Activated naive CD4-positive, alpha-beta T cell (primary cell): ENCODE measurements at places on chromosomes 3 and 15.

DNA sequence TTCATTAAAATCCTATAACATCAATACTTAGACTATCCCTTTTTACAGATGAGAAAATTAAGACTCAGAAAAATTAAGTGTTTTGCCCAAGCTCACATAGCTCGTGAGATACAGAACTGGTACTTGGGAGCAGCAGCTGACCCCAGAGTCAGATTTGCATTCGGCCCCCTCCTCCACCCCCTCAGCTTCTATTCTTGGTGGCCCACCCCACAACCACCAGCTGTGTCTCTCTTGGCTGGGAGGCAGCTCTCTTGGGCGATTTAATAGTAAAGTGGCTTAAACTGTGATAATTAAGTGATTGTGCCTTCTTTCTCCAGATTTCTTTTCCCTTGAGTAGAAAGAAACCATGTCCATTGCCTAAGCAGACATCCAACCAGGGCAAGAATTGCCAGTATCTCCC lies 203.6 kb upstream of the PDZRN3 start:
- DNase-seq, result no peak

- DNase-seq, result no peak
Observed at GRCh38 chr15:77803487-77803886, 170.8 kb upstream of the LINGO1 start.

DNA sequence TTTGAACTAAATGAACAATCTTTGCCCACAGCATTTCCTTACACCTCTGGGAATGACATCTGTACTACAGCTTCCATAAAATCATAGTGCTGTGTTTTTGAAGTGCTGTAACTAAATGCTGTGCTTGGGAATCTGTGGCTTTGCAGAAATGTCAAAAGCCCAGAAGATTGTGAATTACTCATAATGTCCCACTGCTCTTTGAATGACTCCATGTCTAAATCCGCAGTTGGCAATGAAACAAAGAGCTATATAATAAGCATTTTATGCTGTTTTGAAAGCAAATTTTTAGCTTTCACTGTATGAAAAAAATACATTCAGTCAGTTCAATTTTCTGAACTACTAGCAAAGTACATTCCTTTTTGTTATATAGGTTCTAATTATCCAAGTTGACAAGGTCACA lies 88.6 kb upstream of the ADAMTS17 start:
- no peak for DNase-seq

DNA sequence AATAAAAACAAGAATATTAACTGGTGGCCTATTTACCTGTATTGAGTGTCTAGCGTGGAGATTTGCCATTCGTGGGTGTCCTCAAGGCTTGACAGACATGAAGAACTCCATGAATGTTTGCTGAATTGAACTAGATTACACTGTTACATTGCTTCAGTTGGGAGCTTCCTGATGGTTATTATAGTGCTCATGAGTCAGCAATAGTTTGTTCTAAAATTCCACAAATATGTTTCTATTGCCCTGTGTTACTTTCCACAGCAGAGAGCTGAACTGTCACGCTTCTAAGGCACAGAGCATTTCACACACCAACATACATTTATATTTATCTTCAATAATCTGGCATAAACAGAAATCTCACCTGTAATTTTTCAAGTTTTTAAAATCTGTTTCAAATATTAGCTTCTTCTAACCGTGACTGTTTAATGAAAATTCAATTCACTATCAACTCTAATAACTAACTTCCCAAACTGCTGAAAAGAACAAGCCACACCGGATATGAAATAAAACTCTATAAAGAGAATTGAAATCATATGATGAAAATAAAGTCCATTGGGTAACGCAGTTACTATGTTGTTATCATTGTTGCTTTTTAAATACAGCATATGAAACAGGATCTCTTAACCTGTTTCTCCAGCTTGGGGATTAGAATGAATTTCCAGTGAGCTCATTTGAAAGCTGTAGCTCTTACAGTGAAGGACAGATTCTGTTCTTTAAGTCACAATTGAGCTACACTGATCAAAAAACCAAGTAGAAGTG lies 61.2 kb upstream of the MCF2L2 start:
- DNase-seq, result no peak

GRCh38 chr3:21435871-21436270 lies 315.1 kb downstream of the ZNF385D start:
- no peak for DNase-seq
